Amniotic stem cell (primary cell): ENCODE measurements at places on chromosomes 2 and 18.

DNA sequence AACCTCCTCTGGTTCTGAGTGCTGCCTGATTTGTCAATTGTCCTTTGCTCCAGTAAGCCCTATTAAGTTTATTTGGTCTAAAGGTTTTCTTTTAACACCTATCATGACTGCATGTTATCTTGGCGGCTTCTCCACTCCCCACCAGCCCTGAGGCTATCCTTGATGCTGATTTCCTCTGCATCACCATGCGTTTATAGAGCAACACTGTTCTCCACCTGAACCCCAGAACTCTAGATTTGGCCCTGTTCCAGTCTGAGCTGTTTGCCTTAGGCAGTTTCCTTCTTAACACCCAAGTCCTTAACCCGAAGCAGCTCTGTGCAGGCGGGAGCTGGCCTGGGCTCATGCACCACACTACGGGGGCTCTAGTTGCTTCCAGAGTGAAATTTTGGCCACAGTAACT is 98.2 kb upstream of the NPAS2 start:
- DNase-seq = no peak

- DNase-seq = no peak
These were observed 184.7 kb downstream of the NEDD4L start for GRCh38 chr18:58228762-58229161.

DNA sequence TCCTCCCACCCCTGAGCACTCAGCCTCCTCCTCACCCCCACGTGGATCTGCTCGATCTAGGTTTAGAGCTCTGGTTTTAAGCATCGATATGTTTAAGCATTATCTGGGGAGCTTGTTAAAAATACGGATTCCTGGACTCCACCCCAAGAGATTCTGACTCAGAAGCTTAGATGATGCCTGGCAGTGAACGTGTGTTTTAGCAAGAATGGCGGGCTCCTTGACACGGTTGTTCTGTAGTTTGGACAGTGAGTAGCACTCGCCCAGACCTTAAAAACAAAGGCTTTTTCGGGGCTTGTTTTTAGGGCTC is 47.3 kb downstream of the LDLRAD4 start:
- no peak for DNase-seq

GRCh38 chr2:241809383-241810306 is 652 bp downstream of the NEU4 start:
- DNase-seq = no peak

GRCh38 chr2:205646680-205647079 is 35.6 kb upstream of the NRP2 start:
- no peak for DNase-seq
